ENCODE measurements at places on chromosomes 4 and X.

DNA sequence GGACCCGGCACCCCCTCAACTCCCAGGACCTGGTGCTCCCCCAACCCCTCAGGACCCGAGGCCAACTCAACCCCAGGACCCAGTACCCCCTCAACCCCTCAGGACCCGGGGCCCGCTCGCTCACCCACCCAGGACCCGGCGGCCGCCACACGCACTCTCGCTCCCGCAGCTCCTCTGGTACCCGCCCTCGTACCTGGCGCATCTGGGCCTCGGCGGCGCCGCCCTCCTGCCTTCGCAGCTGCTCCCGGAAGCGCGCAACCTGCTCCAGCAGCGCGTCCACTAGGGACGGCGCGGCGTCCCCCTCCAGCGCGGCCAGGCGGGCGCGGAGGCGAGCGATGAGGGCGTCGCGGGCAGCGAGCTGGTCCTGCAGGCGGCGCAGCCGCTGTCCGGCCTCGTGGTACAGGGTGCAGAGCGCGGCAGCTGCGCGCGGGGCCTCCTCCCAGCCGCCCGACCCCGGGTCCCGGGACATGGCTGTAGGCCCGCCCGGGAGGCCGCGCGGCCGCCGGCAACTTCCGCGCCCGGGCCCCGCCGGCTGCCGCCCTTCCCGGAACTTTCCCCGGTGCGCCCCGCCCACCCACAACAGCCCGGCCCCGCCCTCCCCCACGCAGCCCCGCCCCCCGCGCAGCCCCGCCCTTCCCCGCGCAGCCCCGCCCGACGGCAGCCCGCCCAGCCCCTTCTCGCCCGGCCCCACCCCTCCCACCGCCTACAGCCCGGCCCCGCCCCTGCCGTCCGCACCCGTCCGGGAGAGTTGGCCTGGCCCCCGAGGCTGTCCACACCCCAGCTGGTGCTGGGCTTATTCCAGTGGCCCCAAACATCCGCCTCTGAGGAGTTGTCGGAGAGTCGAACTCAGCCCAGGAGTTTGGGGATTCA is at the start of gene TNIP2:
Gene TNIP2 (minus strand): TSS at position 516 of the 870 bp plus-strand sequence. CDS start 47 bp downstream, at position 469.
- peak; percentile 72 for DNase-seq

DNA sequence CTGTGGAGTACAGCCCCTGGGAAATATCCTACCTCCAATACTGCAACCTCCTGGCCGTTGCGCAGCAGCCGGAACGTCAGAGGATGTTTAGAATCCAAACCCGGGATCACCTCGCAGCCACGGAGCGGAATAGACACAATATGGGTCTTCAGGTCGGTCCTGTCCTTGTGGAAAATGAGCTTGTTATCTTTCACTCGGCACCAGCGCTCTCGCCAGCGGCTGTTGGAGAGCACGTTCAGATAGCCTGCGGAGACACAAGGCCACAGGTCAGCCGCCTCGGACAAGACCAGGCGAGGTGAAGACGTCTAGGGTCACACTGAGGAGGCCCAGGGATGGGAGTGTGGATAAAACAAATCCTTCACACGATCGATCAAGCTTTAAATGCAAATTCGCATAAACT is 139.3 kb downstream of the AFAP1 start:
- no peak for DNase-seq

GRCh38 chrX:56281789-56282188 is 49.6 kb downstream of the KLF8 start:
- no peak for DNase-seq

DNA sequence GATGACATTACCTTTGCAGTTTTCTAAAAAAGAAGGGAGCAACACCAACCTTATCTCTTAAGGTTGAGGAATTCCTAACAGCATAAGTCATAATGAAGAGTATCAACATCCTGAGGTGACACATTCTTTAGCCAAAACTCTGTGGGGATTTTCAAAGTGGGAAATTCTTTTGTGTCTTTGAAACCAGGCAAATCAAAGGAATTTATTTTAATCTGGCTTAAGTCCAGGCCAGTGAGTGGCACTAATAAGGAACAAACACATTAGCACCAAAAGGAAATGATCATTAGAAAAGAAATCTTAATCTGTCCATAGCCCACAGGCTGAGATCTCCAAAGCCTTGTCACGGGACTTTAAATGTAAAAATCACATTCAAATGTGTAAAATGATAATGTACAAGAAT is 110.1 kb downstream of the LARP7 start:
- DNase-seq: no peak

DNA sequence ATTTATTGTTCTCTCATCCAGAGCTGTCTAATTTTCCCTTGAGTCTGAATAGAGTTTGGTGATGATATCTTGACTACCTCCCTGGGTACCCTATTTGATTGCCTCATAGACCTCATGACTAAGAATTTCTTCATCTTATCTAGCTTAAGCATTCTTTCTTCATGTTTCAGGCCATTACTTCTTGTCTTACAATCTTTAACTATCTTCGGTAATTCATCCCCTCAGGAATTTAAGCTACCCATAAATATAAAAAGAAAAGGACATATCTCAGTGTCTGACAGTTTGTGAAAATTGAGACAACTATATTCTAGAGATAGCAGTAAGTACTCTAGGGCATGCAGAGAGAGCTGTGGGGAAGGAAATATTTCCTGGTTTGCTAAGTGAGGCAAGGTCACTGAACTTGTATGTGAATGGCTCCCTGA is 466.1 kb upstream of the GRID2 start:
- DNase-seq: no peak

- DNase-seq: no peak
Observed at GRCh38 chr4:137597752-137598430, 65.6 kb upstream of the PCDH18 start.

DNA sequence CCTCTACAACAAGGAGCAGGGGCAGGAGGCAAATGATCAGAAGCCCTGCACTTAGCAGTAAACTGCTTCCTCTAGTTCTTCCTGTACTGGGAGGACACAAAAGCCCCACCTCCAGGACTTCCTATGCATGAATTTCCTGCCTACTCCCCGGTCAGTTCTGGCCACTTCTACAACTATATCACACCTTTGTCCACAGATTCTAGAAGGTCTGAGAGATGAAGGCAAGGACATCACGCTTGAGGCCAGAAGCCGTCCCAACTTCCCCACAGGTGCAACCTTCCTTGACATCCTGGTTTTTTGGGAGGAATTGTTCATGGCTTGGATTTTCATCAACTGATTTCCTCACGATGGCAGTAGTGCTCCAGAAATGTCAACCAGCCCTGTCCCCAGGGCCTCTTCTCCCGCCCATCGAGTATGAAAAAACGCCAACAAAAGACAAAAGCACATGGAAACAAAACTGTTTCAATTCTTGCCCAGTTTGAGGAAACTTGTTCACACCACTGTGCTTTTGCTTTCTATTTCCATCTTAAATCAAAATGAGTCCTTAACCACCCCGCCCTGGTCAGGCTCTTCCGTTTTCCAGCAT is 206.5 kb upstream of the STK26 start:
- DNase-seq: peak; percentile 71

DNA sequence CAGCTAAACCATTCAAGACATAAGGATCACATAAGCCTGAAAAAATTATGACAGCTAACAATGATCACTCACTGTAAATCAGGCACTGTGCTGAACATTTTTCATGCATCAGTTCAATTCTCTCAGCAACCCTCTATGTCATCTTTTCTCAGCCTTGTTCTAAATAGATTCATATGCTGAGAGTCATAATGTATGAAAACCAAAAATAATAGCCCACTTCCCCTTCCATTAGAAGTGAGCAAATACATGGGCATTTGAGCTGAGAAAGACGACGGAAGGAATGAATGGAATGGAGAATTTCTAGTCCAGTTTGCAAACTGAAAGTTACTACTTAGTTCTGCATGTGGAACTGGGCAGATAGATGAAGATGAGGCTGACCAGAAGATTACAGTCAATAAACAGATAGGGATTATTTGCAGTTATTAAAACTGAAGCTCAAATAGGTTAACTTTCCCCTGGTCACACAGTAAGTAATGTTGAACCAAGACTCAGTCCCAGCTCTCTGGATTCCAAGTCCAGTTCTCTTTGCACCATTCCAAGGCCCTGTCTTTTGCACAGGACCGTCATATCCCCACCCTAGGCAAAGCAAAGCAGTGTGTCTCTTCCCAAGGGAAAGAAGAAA is 1.6 kb upstream of the SH3RF1 start:
- DNase-seq: no peak

- DNase-seq: no peak
Observed at GRCh38 chrX:153307276-153308178, 14.0 kb downstream of the PNMA6F start.

- peak; percentile 30 for DNase-seq
Observed at GRCh38 chrX:124736553-124737270, 390.3 kb downstream of the SH2D1A start.

DNA sequence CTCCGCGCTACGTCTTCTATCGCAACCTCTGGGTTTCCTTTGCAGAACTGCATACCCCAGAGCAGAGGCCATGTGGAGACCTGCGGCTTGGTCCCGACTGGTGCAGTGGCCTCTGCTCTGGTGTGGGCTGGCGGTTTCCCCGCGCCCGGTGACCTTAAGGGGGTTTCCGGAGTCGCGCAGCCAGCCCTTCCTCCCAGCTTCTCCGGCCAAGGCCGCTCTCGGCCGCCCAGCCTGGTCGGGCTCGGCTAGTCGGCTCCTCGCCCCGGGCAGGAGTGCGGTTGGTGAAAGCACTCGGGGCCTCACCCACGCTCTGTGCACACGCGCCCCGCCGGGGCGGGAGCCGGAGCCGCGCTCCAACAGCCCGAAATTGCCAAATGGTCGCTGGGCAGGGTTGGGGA is 84.9 kb downstream of the BCOR start:
- no peak for DNase-seq

- DNase-seq: no peak
Observed at GRCh38 chrX:39499996-39500395, 597.8 kb downstream of the BCOR start.

- DNase-seq: no peak
Observed at GRCh38 chrX:568311-568710, 62.3 kb upstream of the SHOX start.

- DNase-seq: no peak
Observed at GRCh38 chr4:93263166-93263565, 565.4 kb upstream of the ATOH1 start.

GRCh38 chrX:71107762-71108360 is 1.3 kb upstream of the CXorf65 start:
- peak; percentile 18 for DNase-seq

DNA sequence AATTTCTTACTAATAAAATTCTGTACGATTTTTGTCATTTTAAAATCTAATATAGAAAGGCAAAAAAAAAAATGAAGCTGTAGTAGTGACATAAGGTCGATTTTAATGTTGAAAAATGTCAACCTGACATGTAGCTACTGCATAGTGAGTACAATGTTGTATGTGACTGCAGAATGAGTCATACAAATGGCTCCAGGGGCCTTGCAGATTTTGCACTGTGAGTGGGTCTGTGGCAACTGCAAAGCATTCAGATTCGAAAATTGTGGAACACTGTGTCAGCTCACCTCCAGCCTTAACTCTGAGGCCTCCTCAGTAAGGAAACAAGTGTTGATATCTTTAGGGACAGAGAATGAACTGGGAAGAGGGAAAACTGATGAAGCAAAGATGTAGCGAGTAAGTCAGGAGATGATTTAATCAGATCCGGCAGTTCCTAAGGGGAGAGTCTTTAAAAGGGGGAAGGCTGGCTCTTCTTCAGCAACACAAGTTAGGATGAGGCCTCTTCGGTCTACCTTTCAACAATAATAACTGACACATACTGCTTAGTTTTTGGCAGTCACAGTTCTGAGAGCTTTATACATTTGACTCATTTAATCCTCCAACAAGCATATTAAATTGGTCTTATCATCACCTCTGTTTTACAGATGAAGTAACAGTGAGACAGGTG is 24.9 kb downstream of the TKTL2 start:
- DNase-seq: no peak

GRCh38 chr4:180932370-180933001 is 1310.7 kb upstream of the TENM3 start:
- DNase-seq: no peak

GRCh38 chr4:73874386-73874785 is 5.2 kb downstream of the CXCL1 start:
- DNase-seq: no peak

DNA sequence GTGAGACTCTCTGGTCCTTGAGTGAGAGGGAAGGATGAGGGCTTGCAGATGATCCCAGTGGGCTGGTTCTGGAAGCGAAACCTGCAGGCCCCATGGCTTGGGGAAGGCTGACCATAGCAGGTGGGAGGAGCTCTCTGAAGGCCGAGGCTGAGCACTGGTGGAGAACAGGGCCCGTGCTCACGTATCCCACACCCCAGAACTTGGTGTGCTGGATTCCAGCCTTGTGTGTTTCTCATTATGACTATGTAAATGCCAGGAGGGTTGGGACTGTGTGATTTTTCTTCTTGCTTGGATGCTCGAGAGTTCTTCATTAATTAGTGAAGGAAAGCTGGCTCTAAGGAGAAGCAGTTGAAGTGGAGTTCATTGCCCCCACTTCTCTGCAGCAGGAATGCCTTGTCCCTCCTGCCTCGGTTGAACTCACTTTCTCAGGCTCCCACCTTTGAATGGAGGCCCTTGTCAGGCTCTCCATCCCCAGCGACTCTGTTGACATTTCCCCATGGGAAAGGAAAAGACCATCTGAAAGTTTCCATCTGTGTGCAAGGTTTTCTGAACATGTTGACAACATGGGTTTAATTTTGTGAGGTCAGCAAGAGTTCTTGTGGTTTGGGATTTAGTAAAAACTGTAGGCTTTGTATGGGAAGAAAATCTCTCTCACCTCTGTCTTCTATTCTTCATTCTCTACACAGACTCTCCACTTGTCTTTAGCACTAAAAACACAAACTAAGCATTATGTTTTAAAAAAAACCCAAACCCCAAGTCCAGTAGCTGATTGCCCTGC is 57.7 kb downstream of the TBL1X start:
- no peak for DNase-seq

DNA sequence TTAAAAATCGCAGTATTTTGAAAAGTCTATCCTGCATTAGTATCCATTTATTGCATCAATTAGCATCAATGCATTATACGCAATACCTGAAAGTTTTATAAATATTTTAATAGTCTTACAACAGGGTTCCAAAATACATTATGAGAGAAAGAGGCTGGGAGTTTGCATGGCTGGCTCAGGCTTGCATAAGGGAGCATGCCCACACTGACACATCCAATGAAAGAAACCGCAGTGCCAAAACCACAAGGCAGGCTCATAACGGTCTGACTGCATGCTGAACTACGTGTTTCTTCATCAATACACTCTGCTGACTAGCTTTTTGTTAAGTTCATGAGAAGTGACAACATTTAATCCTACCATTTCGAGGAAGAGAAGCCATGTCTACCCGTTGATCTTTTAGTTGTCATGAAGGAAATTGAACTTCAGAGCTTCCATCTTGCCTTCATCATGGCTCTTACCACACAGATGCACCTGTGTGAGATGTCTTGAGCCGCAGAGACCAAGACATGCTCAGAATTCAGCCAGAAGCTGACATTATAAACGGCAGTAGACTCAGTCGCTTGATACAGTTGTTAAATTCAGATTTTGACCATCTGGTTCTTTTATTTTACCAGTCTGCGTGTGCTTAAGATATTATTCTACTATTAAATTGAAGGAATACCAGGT is 168.8 kb upstream of the FRG1 start:
- no peak for DNase-seq

GRCh38 chr4:78432896-78433295 is 118.7 kb upstream of the ANXA3 start:
- no peak for DNase-seq

Measured in activated T-helper 1 cell treated with Interleukin-2 at 50 U/mL for 16 hours (primary cell).